ENCODE measurements at places on chromosomes 4 and X.

- no peak for DNase-seq
Observed at GRCh38 chr4:154044742-154045485, 256.0 kb upstream of the SFRP2 start.

GRCh38 chrX:32408389-32408788 lies 803.0 kb downstream of the DMD start:
- DNase-seq = no peak

- no peak for DNase-seq
Observed at GRCh38 chr4:172822331-172822730, 346.3 kb upstream of the GALNT7 start.

DNA sequence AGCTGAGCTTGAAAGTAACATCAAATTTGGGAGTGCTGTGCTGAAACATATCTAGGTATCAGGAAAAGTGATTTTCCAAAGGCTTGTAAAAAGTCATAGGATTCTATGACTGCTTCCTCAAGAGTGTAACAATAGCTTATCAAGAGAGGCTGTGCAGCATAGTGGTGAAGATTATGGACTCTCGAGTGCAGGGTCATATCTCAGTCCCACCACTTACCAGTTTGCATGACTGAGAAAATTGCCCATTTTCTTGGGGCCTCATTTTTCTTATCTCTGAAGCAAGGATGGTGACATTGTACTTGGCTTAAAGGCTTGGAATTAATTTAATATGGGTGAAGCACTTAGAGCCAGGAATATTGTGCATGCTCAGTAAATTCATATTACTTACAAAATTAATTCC lies 57.2 kb downstream of the AFF1 start:
- no peak for DNase-seq

- no peak for DNase-seq
Observed at GRCh38 chr4:73714647-73715046, 25.7 kb upstream of the CXCL8 start.

GRCh38 chr4:147793569-147794313 lies 61.9 kb downstream of the ARHGAP10 start:
- DNase-seq = no peak

DNA sequence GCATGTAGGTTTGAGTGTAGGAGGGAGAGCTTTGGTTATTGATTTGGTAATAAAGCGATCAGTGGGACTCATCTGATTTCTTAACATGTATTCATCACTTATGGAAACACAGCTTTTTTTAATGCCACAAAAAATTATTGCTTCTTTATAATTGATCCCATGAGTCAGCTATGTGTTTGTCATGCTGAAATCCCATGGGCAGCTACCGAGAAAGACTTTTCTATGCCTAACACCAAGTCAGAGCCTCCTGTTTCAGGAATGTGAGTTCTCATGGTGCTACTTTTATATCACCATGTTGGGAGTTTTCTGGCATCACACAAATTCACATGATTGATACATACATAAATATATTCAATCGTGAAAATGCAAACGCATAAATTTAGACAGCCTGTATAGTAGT lies 165.7 kb downstream of the RAPGEF2 start:
- no peak for DNase-seq

- no peak for DNase-seq
Observed at GRCh38 chr4:158461336-158461735, 60.3 kb upstream of the RXFP1 start.

DNA sequence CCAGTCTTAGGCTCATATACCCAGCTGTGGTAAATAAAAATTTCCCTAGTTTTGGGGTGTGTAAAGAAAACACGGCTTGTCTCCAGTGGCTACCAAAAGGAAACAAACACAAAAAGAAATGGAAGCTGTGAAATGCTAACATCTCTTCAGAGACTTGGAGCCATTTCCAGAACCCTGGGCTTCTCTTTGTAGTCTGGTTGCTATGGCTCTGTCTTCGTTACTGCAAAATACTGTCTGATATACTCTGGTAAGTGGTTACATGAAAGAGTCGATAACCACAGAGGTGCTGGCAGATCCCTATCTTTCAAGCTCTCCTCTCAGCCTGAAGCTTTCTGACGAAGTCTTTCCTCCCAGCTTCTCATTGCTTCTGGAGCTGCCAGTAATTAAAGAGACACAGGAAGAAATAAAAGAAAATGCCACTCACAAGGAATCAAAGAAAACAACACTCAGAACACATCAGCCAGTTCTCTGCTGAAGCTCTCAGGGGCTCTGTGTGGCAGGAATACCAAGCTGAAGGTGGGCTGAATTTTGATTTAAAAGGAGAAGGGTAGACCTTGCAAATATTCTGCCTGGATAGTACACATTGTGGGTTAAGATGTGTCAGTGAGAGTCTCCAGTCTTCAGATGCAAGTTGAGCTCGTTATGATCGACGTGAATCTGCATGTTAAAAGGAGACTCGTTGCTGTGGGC lies 107.6 kb upstream of the FAM9C start:
- peak; percentile 21 for DNase-seq

GRCh38 chr4:42344309-42344708 lies 53.0 kb upstream of the SHISA3 start:
- DNase-seq = no peak

DNA sequence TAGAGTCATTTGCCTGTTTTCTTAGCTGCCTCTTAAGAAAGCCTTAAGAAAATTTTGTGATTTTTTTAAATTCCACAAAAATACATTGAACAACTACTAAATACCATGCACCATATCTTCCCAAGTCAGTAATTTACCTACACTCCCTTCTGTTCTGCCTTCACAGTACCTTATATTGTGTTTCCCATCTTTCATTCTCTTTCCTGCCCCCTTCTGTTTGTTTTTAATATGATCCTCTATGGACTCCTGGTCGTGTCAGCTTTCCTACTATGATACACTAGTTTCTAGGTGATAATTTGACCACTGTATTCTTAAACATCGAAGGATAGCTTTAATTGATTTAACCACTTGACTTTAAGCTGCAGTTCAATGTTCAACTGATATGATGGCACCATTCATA lies 297.7 kb upstream of the HAND2 start:
- DNase-seq = no peak

GRCh38 chr4:38985410-38986100 lies 46.7 kb downstream of the TMEM156 start:
- DNase-seq = no peak

DNA sequence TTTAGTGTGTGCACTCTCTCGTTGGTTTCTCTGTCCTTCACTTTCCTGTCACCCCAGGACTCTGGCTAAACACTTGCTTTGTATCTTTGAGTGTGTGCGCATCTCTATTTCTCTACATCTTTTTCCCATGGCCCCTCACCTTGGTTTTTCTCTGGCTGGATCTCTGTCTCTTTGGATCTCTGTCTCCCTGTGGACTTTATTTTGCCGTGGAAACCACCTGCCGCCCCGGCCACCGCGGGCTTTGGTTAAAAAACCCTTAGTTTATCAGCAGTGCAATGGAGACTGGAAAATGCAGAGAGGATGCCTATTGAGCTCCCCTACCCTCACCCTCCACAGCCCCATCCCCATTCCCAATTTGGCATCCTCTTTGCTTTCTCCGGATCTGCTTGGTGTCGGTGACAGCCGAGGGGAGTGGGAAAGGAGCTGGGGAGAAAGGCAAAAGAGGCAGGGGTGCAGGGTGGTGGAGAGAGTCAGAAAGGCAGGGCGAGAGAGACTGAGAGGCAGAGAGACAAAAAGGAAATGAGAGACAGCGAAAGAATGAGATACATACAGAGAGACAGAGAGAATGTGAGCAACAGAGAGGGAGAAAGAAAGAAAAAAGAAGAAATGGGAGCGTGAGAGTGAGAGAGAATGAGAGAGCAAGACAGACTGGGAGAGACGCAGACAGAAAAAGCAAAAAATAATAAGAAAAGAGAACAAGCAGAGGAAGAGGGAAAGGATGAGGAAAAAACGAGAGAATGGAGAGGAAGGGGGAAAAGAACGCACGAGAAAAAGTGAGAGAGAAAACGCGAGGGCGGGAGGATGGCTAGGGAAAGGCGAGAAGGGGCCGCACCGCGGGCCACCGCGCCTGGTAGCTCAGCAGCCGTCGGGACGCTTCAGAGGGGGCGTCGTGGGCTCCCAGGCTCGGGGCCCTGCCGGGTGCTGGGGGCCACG lies 688 bp downstream of the GPR101 start:
- no peak for DNase-seq

DNA sequence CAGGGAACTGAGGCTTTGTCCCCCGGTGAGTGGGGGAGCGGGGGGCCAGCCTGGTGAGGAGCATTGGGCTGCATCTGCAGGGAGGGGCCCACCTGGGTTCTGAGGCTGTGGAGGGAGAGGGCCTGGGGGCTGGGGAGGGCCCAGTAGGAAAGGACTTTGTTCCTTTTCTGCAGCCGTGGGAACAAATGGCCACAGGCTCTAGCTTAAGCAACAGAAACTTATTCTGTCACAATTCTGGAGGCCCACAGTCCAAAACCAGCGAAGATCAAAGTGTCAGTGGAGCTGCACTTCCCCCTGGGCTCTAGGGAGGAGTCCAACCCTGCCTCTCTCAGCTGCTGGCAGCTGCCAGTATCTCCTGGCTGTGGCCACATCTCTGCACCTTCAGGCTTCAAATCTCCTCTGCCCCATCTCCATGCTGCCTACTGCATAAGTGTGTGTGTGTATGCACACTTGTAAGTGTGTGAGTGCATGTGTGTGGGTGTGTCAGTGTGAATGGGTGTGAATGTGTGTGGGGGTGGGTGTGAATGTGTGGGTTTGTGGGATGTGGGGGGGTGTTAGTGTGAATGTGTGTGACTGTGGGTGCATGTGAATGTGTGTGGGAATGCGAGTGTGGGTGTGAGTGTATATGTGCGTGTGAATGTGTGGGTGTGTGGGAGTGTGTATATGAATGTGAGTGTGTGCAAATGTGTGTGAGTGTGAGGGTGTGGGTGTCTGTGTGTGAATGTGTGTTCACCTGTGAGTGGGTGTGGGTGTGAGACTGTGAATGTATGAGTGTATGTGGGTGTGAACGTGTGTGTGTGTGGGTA lies 204.5 kb upstream of the PSAPL1 start:
- no peak for DNase-seq

DNA sequence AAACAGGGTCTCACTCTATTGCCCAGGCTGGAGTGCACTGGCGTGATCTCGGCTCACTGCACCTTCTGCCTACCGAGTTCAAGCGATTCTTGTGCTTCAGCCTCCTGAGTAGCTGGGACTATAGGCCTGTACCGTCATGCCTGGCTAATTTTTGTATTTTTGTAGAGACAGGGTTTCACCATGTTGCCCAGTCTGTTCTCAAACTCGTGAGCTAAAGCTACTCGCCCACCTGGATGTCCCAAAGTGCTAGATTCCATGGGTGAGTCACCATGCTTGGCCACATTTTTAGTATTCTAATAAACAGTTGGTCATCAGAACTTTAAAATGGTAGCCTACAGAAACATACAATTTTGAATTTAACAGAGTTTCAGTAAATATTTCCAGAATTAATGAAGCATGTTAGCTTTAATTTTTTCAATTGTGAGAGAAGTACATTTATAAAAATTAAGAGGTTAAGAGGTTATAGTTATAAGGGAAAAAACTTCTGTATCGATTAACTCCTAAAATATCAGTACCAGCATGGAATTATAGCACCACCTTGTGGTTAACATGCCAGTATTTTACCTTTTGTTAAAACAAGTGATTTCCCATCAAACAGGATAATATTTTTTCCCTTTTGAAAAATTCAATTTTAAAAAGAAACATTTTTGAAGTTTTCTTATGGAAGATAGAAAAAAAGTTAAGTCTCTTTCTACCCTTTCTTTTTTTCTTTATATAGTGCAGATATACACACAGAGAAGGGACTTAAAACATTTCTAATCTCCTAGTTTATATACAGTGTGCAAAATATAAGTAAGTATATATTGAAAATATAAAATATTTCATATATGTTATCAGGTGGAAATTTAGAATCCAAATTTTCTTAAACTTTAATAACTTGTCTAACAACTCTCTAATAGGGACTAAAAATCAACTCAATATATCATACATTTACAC lies 35.4 kb downstream of the CEP44 start:
- no peak for DNase-seq

GRCh38 chrX:13258052-13258444 lies 61.8 kb downstream of the ATXN3L start:
- no peak for DNase-seq

Data from right hindlimb (tissue), 1 donor.